ENCODE measurements at places on chromosomes 12 and 14. TPM values are rescaled to one million over a fixed set of nuclear protein-coding genes. Genes with fewer than 3 reads are reported as not detected.
A peak's percentile ranks its signal among the peaks of the same experiment; 100 is the strongest.

Gene SLC7A8
- 1.8 TPM for total RNA-seq

Gene CCDC60
- not detected for total RNA-seq

Gene HOXC9
- not detected for total RNA-seq

Gene PLCZ1
- not detected for total RNA-seq

Gene RBM19
- 41.7 TPM for total RNA-seq

DNA sequence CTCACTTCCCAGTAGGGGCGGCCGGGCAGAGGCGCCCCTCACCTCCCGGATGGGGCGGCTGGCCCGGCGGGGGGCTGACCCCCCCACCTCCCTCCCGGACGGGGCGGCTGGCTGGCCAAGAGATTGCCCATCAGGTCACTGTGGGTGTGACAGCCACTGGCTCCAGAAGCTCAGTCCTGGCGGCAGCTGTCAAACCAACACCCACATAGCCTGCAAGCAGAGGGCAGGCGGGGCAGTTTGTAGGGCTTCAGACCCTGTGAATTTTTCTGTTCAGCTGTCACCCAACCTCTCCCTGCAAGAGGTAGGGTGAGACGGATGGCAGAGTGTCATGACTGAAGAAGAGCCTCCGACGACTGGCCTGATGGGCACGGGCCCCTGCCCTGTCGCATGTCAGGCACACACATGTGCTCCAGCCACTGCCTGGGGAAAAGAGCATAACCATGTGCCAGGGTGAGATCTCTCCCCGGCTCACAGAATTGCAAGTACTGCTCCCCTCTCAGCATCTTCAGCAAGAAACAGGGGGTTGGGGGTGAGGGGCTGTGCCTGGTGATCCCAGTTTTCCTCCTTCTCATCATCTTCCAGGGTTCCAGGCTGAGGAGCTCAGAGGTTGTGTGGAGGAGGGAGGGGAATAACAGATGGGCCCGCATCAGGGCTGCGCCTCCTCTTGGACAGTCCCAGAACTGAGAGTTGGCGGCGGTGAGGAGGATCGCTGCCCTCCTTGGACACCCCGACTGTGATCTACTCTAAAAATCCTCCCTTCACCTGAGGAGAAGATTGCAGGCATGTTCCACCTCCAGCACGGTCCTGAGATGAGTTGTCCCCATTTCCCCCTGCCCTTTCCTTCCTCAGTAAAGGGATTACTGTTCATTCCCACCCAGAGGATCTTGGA lies 11.2 kb upstream of the PRPH start:
- H3K27ac ChIP-seq: no peak overlapping the region
- peaks cover 1% of the 10 kb centered on the region for H3K4me1 ChIP-seq
- H3K36me3 ChIP-seq: no peaks in the 10 kb centered on the region
- H3K27me3 ChIP-seq: peaks cover 35% of the 10 kb centered on the region

DNA sequence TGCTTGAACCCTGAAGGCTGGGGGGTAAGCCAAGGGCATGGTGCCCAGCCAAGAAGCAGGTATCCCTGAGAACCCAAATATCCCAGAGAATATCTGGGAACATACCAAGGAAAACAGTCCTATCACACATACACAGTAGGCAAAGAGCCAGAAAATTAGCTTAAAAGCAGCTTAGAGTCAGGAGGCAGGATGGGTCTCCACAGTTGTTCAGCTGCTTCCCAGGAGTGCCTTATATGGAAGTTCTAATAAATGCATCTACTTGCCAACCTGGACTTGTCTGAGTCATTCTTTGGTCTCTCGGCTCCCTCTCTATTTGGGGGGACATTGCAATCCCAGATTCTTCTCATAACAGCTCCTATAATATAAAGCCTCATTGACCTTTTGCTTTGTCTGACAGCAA lies 9.0 kb upstream of the GPR135 start:
- H3K4me1 ChIP-seq: peaks cover 12% of the 10 kb centered on the region
- H3K36me3 ChIP-seq: peaks cover 19% of the 10 kb centered on the region
- H3K27me3 ChIP-seq: no peaks in the 10 kb centered on the region
- no peak for DNase-seq
- H3K4me3 ChIP-seq: no peak overlapping the region

DNA sequence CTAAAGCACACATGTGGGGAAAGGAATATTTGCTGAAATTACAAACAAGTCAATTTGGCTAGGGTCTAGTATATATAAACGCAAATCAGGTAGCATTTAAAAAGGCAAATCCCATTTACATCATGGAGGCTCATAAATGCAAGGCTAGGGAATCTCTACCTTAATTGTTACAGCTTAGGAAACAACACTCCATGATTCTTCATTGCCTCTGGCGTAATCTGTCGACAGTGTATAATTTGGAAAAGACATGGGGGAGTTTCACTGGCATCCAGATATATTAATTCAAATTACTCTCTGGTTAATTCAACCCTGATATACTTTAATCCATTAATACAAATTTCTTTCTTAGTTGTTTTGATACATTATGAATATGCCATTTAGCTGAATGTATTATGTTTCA lies 1630.2 kb upstream of the FLRT2 start:
- H3K27ac ChIP-seq: no peak overlapping the region
- H3K27me3 ChIP-seq: no peaks in the 10 kb centered on the region
- DNase-seq: no peak
- H3K4me3 ChIP-seq: no peak overlapping the region

- no peaks in the 10 kb centered on the region for H3K27me3 ChIP-seq
- peak; percentile 57 for DNase-seq
- H3K27ac ChIP-seq: peak overlapping the region; percentile 100
- peak overlapping the region; percentile 93 for H3K4me3 ChIP-seq
Observed at GRCh38 chr12:103928682-103929045, 1.5 kb upstream of the HSP90B1 start.

- peaks cover 2% of the 10 kb centered on the region for H3K27me3 ChIP-seq
- DNase-seq: no peak
- H3K36me3 ChIP-seq: peaks cover 2% of the 10 kb centered on the region
Observed at GRCh38 chr12:103279444-103279843, 216.3 kb downstream of the C12orf42 start.

- no peak for DNase-seq
- no peak overlapping the region for H3K4me3 ChIP-seq
- no peak overlapping the region for H3K27ac ChIP-seq
Observed at GRCh38 chr12:53071591-53072551, 7.3 kb downstream of the SPRYD3 start.
